ENCODE measurements at places on chromosomes 4 and X.

DNA sequence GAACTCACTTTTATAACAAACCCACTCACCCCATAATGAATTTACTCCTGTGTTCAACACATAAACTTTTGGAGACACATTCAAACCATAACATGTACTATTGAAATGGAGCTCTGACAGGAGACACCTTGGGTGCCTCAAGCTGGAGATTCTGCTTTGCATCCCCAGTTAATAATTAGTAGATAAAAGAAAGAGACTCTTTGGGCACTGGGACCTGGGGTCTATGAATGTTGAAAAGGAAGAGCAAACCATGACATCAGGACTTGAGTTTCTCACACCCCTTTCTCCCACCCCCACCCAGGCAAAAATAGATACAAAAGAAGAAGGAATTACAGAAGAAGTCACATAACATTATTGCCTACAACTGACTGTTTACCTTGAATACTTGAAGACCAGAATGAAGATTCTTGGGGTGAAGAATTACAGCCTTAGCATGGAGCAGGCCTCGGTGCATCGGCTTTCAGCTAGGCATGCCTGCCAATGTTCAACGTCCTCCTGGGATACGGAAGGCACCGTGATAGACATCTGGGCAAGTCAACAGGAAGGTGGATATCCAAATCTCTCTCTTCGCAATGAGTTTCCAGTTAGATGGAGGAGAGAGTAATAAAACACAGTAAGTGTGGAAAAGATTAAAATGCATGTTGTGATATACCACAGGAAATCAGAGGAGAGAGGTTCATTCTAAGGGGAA is 316.0 kb downstream of the TRIML1 start:
- DNase-seq = peak; percentile 25

DNA sequence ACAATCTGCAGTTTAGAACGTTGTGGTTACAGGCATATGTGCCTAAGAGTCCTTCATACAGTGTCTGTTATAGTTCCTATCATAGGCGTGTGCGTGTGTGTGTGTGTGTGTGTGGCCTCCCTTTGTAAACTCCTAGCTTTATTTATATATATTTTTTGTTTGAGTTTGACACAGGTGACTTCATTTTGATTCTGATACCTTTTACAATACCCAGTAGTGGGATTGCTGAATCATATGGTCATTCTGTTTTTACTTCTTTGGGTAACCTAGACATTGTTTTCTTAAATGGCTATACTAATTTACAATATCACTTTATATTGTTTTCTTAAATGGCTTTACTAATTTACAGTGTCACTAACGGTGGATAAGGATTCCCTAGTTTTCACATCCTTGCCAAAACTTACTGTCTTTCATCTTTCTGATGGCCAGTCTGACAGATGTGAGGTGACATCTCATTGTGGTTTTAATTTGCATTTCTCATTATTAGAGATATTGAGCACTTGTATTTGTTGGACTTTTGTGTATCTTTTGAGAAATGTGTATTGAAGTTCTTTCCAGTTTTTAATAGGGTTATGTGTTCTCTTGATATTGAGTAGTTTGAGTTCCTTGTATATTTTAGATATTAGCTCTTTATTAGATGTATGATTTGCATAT is 211.1 kb upstream of the NUDT6 start:
- DNase-seq = no peak

- DNase-seq = peak; percentile 7
These were observed 134.3 kb downstream of the BMPR1B start for GRCh38 chr4:94892051-94892450.

- no peak for DNase-seq
These were observed 69.6 kb downstream of the SPANXN4 start for GRCh38 chrX:143095321-143095720.

GRCh38 chr4:111283066-111283677 is 660.3 kb upstream of the PITX2 start:
- peak; percentile 67 for DNase-seq

DNA sequence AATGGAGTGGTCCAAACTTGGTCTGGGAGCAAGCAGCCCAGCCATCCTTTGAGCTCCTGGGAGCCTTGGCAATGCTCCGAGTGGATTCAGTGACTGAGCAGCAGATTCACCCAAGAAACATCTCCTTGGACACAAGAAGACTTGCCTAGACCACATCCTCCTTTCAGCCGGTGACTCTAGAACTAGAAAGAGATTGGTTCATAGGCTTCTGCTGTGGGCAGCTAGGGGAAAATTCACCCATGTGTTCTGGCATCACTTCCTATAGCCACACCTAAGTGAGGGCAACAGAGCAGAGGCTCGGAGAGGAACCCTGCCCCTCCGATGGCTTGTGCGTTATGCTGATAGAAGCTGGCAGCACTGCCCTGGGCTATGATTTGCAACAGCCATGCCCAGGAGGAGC is 16.0 kb downstream of the ZNF275 start:
- DNase-seq = no peak

DNA sequence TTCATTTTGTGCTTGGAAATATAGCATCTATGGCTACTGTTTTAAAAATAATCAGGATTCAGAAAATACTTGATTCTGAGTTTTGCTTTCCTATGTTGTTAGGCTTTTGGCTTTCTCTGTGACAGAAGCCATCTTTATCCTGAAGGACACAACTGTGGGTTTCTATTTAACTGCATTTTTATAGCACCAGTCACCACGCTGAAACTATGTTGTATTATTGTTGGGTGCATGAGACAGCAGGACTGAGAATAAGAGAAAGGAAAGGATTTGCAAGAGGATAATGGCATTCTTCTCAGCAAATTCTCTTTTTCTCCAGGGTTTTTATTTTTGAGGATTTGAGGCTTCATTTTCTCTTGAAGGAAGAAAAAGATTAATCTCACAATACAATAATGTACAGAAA is 10.1 kb upstream of the NEUROG2 start:
- no peak for DNase-seq

GRCh38 chr4:175371091-175371490 is 441.0 kb downstream of the GPM6A start:
- no peak for DNase-seq

DNA sequence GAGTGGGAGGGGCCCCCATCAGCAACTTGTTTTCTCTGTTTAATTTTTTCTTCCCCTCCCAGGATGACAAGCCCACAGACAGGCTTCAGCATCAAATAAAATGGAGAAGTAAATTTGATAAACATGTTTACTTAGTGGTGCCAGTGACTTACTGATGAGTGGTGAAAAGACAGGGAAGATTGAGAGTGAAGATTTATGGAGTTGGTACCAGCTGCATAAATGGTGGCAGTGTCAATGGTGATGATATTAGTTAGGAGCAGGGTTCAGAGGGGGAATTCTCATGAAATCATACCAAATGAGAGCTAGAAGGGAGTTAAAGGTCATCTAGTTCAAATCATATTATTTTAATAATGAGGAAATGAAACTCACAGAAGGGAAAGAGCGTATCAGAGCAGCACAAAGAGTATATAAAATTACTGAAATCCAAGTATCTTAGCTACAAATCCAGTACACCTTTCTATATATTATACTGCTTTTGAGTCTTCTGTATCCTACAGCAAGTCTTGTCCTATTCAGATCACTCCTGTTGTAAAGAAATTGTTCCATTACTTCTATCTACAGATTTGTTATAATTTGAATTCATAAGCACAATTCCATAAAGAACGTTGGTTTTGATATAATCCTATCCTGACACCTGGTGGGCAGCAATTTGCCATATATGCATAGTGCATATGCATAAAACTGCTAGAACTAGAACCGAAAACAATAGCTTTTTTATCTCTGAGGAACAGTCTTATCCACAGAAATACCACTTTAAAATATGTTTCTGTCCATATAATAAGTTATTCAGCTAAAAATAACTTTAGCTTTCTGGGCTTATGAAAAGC is 5.0 kb downstream of the P2RY10 start:
- DNase-seq = no peak

DNA sequence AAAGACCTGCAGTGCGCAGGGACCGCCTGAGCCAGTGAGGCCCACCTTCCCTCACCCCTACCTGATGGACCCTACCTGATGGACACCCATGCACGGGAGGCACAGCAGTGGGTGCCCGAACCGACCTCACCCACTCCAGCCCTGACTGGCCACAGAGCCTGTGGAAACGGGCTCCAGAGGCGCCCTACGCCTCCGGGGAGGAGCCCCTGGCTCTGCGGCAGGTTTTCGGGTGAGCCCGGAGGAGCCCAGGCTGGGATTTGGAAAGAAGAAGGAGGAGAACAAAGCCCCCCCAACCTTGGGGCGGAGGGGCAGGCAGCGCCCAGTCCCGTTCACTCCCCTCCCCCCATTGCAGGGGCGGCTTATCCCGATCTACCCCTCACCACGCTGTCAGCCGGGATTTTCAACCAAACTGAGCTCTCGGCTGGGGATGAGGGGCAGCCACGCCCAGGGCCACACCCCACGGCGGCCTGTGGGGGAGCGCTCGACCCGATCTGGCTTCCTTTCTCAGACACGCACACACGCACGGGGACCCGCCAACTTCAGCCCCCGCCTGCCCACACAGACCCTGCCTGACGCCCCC is 675 bp downstream of the L1CAM start:
- DNase-seq = no peak

Measured in cardiac fibroblast (primary cell).